NCI-H146 (cell line): ENCODE measurements at places on chromosomes 7 and 10.

GRCh38 chr7:39613577-39613976 is 9.8 kb upstream of the RALA start:
- no peak for DNase-seq

- DNase-seq: no peak
Observed at GRCh38 chr7:30751696-30752273, at the start of gene INMT. INMT (plus strand) TSS chr7:30752135; CDS start chr7:30752151, 16 bp downstream.

DNA sequence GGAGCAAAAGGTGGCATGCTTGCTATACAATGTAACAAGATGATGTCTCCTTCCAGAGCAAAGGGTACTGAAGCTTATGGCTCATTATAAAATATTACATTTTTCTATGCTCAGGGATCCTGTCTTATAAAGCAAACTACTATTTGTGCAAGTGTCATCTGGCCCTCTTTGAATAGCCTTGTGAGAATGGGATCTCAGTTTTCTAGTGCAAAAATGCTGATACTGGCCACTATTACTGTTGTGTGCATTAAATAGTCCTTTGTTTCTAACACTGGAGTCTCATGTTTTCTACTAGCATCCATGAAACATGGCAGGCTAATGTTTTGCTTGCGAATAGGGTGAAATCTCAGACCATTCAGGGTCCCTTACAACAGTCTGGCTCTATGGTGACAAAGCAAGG is 823.0 kb downstream of the REEP3 start:
- DNase-seq: no peak

DNA sequence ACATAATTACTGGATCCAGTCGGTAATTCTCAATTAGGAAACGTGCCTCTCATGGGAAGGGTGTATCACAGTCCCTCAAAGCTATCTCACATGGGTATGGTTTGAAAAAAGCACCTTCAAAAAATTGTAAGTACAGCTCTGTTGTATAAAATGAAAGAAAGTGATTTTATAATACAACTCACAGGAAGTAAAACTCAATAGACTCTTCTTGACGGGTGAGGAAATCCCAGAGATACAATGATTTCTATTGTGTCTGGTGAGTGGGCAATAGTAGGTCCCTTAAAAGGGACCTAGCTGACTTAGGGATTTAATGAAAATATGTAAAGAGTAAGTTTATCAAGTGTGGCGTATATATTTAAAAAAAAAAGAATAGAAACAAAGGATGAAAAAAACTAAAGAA is 27.0 kb downstream of the TASOR2 start:
- DNase-seq: no peak

DNA sequence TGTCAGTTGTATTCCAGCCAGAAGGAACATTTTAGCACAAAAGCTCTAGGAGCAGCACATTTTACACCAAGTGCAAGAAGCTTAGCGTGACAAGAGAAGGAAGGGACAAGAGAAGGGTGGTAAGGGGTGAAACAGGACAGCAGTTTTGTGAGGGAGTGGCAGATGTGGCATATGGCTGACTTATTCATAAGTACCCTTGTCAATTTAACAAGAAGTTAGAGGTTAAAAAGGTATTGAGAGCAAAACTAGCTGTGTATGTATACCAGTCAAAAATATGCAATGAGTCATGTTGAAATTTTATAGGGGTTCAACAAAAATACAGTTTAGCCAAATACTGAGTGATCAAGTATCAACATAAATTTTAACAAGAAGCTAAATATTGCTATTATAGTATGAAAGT is 561.5 kb upstream of the POT1 start:
- DNase-seq: no peak
